ENCODE measurements at places on chromosomes 2 and 18. TPM values are rescaled to one million over a fixed set of nuclear protein-coding genes. Genes with fewer than 3 reads are reported as not detected.

DNA sequence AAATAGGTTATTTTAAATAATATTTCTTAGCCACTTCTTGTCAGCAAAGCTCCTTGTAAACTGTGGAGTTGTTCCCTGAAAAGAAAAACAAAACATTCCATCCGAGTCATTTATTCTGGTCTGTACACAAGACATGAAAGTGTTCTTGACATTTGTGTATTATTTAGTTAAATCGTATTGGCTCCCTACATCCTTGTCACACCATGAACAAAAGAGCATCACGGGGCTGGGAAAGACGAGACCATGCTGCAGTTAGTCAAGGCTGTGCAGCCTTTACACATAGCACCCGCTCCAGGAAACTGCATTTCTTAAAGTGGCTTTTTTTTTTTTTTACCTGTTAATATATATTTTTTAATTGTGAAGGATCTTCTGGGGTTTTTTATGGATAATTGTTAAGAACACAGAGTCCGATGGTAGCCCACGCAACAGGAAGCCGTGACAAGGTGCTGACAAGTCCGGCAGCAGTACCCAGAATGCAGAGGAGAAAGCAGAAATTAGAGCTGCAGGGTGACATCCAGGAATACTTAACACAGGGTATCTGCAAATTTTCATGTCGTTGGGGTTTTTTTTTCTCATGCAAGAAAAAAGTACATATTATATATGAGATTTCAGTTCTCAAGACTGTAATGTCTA is 588.4 kb downstream of the ARHGAP15 start:
- peaks cover 9% of the 10 kb centered on the region for H3K4me1 ChIP-seq
- no peaks in the 10 kb centered on the region for H3K36me3 ChIP-seq
- no peaks in the 10 kb centered on the region for H3K27me3 ChIP-seq
- no peak for DNase-seq

DNA sequence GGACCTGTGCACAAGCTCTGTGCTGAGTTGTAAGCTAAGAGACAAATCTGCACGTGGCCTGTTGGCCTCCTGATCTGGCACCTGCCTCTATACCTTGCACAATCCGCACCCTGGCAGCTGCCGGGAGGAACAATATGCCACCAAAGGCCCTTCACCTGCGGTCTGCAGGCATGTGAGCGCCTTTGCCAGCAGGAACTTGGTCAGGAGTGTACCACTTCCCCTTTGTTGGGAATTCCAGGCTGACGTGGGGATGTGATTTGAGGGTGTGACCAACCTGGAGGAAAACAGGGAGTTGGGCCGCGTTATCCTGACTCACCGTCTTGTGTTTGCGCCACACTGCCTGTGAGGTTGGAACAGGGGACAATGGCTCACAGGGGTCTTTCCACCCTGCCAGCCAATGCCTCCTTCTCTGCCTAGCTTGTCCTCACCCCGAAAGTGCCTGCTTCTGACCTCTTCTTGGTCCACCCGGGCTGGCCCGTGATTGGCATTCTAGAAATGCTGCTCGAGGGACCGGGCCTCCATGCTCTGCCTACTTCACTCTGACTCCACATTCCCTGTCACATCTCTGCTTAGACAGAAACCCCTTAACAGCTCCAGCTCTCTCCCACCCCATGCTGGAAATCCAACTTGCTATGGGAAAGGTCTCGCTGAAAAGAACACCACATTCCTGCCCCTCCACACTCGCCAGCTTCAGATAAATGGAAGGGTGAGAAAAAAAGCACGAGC is 67.1 kb upstream of the MAP4K4 start:
- H3K27me3 ChIP-seq, result no peaks in the 10 kb centered on the region
- H3K36me3 ChIP-seq, result peaks cover 6% of the 10 kb centered on the region
- H3K4me1 ChIP-seq, result peaks cover 13% of the 10 kb centered on the region
- H3K27ac ChIP-seq, result peak overlapping the region; percentile 89
- peak; percentile 99 for DNase-seq
- no peak overlapping the region for H3K4me3 ChIP-seq

DNA sequence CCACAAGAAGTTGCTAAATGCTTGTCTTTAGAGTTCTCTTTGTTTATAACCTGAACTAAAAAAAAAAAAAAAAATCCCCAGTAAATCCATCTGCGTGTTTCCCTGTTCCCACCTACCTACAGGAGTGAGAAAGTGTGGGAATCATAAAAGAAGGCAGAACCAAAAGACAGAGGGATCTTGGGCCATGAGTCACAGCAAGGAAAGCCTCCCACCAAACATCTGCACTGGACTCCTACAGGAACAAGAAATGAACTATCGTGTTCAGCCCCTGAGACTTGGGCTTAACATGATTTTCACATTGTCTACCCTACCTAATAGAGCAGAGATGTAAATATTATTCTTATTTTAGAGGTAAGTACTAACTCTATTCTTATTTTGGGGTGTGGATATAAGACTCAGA is 1761.2 kb upstream of the CELF4 start:
- no peak for DNase-seq
- no peaks in the 10 kb centered on the region for H3K36me3 ChIP-seq
- no peaks in the 10 kb centered on the region for H3K27me3 ChIP-seq
- H3K4me3 ChIP-seq, result no peak overlapping the region
- H3K27ac ChIP-seq, result no peak overlapping the region

- no peaks in the 10 kb centered on the region for H3K27me3 ChIP-seq
- DNase-seq, result no peak
- H3K4me1 ChIP-seq, result peaks cover 5% of the 10 kb centered on the region
- no peak overlapping the region for H3K27ac ChIP-seq
- peaks cover 10% of the 10 kb centered on the region for H3K36me3 ChIP-seq
- H3K4me3 ChIP-seq, result no peak overlapping the region
Measured at GRCh38 chr2:105760639-105761337, 16.1 kb downstream of the NCK2 start.

- no peak overlapping the region for H3K27ac ChIP-seq
- H3K4me3 ChIP-seq, result no peak overlapping the region
- DNase-seq, result no peak
- H3K27me3 ChIP-seq, result no peaks in the 10 kb centered on the region
Measured at GRCh38 chr2:54627973-54628372, 95.5 kb upstream of the EML6 start.

- no peak for DNase-seq
- no peaks in the 10 kb centered on the region for H3K4me1 ChIP-seq
- peaks cover 54% of the 10 kb centered on the region for H3K27me3 ChIP-seq
- no peaks in the 10 kb centered on the region for H3K36me3 ChIP-seq
Measured at GRCh38 chr18:66571845-66572244, 32.0 kb downstream of the CDH19 start.

DNA sequence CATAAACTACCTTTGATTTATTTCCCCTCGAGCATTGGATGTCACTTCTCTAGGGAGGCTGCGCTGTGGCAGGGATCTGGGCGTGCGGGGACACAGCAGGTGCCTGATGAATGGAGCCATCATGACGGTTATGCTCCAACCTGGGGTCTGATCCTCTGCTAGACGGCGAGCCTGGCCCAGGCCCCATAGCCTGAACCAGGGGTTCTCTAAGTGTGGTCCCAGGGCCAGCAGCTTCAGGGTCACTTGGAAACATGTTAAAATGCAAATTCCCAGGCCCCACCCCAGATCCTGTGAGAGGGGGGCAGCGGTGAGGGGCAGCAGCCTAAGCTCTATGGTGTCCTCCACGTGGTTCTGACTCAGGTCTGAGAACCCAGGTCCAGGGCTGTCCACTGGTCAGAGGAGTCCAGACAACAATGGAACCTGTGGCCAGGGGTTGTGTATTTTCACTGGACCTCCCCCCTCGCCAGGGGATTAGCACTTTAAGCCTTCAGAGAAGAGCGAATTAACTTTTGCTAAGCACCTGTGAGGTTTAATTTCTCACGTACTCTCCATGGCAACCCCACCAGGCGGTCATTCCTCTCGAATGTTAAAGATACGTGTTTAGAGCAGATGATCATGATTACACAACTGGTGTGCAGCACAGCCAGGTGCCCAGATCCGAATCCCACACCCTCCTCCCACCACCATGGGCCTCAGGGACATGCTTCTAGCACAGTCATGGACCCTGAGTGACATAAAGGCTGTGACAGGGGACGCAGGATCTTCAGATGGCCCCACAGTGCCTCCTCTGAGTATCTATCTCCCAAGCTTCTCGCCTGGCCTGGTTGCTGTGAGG is 1.6 kb upstream of the ARHGEF4 start:
- no peak overlapping the region for H3K27ac ChIP-seq
- H3K4me3 ChIP-seq, result no peak overlapping the region
- no peak for DNase-seq
- peaks cover 6% of the 10 kb centered on the region for H3K36me3 ChIP-seq

DNA sequence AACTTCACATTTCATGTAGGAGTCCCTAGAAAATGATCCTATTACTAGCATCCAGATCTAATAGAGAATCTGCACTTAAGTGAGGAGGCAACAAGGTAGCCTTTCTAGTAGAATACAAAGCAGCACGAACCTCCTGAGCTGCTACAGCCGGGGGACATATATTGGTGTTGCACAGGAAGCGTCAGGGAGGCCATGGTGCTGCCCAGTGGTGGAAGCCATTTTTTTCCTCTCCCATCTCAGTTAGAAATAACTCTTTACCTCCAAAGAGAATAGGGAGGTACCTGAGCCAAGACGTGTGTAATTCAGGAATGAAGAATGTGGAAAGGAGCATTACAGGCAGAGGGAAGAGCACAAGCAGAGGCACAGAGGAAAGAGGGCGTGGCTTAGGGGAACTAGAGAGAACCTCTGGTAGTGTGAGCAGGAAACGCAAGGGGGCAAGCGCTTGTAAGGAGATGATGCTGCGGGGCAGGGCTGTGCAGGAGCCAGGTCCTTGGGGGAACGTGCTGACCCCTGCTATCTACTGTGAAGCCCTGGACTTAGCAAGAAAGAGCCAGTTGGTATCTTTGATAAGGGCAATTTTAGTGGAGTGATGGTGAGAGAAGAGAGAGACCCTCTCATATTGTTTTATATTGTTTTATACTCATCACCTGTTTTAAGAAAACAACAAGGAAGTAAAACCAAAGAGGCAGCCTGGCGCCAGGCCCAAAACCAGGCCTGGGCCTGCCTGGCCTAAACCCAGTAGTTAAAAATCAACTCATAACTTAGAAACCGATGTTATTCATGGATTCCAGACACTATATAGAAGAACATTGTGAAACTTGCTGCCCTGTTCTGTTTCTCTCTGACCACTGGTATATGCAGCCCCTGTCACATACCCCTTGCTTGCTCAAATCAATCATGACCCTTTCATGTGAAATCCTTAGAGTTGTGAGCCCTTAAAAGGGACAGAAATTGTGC is 50.0 kb upstream of the TTC39C start:
- DNase-seq, result no peak
- H3K27ac ChIP-seq, result no peak overlapping the region
- H3K4me1 ChIP-seq, result peaks cover 17% of the 10 kb centered on the region
- H3K36me3 ChIP-seq, result no peaks in the 10 kb centered on the region
- H3K4me3 ChIP-seq, result no peak overlapping the region

DNA sequence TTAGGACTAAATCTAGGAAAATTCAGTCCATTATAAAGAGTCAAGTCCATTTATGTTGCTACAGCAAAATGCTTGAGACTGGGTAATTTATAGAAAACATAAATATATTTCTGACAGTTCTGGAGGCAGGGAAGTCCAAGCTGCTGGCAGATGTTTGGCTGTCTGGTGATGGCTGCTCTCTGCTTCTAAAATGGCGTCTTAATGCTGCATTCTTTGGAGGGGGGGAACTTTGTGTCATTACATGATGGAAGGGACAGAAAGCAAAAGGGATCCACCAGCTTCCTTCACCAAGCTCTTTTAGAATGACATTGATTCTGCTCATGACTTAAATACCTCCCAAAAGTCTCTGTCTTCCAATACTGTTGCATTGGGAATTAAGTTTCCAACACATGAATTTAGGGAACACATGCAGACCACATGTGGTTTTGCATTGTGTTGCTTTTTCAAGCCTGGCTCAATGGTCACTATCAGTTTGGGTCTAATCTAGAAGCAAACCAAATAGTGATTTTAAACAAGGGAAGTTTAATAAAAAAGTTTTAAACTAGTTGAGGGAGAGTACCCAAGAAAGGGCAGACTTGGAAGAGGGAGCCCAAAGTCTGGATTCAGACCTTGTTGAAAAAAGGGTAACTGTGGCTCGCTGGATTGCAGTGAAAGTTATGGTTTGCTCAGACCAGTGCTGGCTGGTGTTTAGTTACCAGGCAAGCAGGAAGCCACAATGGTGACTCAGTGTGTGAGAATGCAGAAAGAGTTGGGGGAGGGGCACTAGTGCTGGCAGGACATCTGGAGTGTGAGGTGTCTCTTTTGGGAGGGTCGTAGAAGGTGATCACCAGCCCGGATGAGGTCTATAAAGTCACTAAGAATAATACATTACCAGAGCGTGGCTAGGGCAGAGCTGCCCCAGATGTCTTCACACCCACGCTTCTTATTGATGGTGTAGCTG is 30.8 kb downstream of the C18orf54 start:
- DNase-seq, result peak; percentile 90
- no peaks in the 10 kb centered on the region for H3K27me3 ChIP-seq
- peaks cover 13% of the 10 kb centered on the region for H3K4me1 ChIP-seq
- no peaks in the 10 kb centered on the region for H3K36me3 ChIP-seq
- H3K4me3 ChIP-seq, result peak overlapping the region; percentile 47

- H3K27me3 ChIP-seq, result no peaks in the 10 kb centered on the region
- H3K4me1 ChIP-seq, result no peaks in the 10 kb centered on the region
- H3K36me3 ChIP-seq, result no peaks in the 10 kb centered on the region
- H3K4me3 ChIP-seq, result no peak overlapping the region
Measured at GRCh38 chr2:134736167-134736880, 17.5 kb upstream of the TMEM163 start.

GRCh38 chr2:42171396-42171980 is 2.3 kb downstream of the EML4 start:
- DNase-seq, result no peak
- no peak overlapping the region for H3K27ac ChIP-seq
- no peaks in the 10 kb centered on the region for H3K36me3 ChIP-seq
- no peaks in the 10 kb centered on the region for H3K27me3 ChIP-seq

DNA sequence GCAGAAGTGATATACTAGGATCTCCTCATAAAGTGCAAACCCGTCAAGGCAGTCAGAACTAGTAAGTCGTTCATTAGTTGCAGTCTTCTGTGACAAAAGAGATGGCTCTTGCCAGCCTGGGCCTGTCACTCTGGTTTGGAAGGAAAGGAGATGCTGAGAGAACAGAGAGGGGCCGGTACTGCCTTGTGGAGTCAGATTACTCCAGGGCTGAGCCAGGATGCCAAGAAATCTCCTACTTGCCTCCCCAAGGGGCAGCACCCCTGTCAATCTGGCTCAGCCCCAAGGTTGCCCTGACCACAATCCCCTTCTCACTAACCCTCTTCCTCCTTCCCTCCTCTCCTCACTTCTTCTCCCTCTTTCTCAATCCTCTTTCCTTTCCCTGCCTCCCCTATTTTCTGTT is 62.9 kb upstream of the ASPRV1 start:
- no peak for DNase-seq
- H3K4me1 ChIP-seq, result no peaks in the 10 kb centered on the region
- H3K36me3 ChIP-seq, result no peaks in the 10 kb centered on the region
- no peak overlapping the region for H3K4me3 ChIP-seq
- H3K27me3 ChIP-seq, result no peaks in the 10 kb centered on the region

GRCh38 chr2:47021301-47022009 is 105.8 kb upstream of the MCFD2 start:
- DNase-seq, result no peak
- H3K27me3 ChIP-seq, result no peaks in the 10 kb centered on the region
- H3K36me3 ChIP-seq, result peaks cover 61% of the 10 kb centered on the region
- H3K4me1 ChIP-seq, result peaks cover 4% of the 10 kb centered on the region
- H3K27ac ChIP-seq, result no peak overlapping the region
- no peak overlapping the region for H3K4me3 ChIP-seq

Gene ITGA4
- total RNA-seq, result 0.42 TPM

Gene KIF1A
- not detected for total RNA-seq

Gene HOXD10
- not detected for total RNA-seq

Gene TEX44
- total RNA-seq, result not detected

Gene RNF152
- 1.7 TPM for total RNA-seq

Data from MCF 10A (cell line).